ENCODE measurements at places on chromosomes 2 and 18.

- no peak for DNase-seq
These were observed 38.2 kb downstream of the EFEMP1 start for GRCh38 chr2:55885127-55885943.

DNA sequence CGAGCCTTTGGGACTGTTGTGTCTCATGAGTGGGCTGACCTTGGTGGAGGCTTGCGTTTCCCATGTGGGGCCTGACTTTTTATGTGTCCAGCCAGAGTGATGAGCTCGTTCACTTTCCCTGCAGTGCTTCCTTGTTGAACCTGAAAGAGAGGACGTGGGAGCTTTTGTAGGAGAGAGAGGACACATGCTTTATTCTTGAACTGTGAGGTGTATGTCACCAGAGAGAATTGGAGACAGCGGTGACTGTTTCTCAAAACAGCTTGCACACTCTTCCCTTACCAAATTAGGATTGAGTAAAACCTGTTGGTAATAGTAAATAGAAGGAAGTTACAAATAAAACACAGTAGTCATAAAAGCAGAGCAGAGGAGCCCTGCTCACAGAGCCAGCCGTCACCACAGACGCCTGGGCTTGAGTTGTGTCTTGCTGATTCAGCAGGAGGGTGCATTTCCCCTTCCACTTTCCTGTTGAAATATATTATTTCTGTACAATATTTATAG, 60.7 kb downstream of the INPP4A start:
- no peak for DNase-seq

- DNase-seq, result no peak
These were observed 260.7 kb downstream of the FHOD3 start for GRCh38 chr18:36558234-36558633.

DNA sequence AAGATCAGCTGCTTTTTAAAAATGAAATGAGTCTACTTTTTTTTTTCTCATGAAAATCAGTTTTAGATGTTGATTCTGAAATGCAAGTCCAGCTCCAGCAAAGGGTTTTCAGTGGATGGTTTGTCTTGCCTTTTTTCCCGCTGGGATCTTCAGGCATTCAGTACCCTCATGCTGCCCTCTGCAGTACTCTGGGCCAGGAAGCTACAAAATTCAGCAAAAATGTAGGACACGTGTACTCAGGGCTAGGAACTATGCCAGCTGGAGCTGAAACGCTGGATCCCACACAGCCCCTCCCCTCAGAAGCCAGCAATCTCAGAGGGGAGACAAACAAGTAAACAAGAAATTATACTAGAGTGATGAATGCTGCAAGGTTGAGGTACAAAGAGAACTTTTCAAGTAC, 97.3 kb downstream of the MMADHC start:
- no peak for DNase-seq

DNA sequence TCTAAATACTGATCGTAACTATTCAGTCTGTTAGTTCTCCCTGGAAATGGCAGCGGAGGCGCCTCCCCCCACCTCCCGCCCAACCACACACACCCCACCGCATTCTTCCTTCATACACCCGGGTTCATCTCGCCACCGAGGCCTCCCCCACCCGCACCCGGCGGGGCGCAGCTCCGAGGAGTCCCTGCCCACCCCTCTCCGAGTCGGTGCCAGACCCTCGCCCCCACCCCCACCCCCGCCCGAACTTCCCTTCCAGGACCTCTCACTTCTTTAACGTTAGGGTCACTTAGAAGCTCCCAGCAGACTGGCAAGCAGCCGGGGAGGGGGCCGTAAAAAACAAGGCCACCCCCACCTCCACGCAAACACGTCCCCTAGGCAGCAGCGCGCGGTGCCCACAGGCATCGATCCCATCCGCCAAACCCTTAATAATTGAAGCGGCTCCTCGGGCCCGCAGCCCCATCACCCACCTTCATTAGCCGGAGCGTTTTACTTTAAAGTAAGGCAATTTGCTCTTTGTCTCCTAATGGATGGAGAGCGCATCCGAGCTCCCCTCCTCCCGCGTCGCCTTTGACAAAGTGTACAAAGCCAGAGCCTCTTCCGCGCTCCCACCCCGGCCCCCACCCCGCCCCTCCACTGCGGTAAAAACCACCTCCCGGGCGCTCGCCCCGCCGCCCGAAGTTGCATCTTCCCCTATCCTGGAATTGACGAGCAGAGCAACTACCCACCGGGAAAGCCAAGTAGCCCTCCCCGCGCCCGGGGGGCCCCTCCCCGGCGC, 624 bp downstream of the ZNF516 start:
- no peak for DNase-seq

- DNase-seq, result no peak
These were observed 153.5 kb downstream of the AGPS start for GRCh38 chr2:177545981-177546585.

DNA sequence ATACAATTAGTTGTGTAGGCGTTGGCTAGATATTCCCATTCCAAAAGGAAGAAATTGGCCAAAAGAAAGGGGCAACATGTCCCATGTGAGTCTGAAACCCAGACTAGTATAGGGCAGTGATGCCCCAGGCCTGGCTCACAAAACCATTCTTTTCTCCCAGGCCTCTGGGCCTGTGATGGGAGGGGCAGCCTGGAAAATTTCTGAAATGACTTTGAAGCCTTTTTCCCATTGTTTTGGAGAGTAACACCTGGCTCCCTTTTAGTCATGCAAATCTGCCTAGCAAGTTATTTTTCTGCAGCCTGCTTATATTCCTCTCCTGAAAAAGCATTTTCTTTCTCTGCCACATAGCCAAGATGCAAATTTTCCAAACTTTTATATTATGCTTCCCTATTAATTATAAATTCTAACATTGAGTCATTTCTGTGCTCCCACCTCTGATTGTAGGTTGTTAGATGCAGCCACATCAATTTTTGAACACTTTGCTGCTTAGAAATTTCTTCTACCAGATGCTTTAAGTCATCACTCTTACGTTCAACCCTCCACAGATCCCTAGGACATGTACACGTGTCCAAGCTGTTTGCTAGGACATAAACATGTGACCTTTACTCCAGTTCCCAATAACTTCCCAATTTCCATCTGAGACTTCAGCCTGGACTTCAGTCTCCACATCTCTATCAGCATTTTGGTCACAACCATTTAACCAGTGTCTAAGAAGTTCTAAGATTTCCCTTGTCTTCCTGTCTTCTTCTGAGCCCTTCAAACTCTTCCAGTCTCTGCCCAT, 76.1 kb upstream of the MC4R start:
- DNase-seq, result no peak

GRCh38 chr18:56202678-56203077, 435.7 kb downstream of the TXNL1 start:
- DNase-seq, result no peak

DNA sequence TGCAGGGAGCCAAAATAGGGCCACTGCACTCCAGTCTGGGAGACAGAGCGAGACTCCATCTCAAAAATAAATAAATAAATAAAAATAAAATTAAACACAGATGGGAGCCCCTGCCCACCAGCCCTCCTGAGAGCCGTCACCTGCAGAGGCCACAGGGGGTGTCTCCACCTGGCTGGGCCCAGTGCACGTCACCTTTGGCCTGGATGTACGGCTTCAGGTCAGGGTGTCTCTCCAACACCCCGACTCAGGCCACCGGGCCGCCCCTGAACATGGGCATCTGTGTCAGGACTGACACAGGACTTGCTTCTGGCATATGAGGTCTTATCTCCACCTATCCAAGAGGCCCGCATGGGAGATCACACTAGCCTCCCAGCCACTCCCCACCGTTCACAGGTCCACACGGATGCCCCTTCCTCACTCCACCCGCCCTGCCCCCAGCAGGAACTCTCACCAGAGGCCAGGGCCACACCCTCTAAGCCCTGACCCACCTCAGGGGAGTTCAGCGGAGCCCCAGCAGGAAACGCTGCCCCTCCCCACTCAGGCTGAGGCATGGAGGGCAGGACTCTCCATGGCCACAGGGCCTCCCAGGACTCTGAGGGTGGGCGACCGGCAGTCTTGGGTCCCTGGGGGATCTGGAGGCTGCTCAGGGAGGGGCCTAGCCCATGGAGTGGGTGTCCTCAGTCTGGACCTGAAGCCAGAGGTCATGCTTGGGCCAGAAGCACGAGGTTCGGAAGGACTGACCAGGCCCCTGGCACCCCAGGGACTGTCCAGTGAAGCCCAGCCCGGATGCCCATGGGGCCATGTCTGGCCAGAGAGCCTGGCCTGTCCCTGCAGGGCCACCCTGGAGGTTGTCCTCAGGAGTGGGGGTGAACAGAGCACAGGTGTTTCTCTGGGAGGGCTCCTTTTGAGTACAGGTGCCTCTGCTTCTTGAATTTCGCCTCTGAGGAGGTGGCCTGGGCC, 1.6 kb upstream of the CROCC2 start:
- DNase-seq, result no peak

DNA sequence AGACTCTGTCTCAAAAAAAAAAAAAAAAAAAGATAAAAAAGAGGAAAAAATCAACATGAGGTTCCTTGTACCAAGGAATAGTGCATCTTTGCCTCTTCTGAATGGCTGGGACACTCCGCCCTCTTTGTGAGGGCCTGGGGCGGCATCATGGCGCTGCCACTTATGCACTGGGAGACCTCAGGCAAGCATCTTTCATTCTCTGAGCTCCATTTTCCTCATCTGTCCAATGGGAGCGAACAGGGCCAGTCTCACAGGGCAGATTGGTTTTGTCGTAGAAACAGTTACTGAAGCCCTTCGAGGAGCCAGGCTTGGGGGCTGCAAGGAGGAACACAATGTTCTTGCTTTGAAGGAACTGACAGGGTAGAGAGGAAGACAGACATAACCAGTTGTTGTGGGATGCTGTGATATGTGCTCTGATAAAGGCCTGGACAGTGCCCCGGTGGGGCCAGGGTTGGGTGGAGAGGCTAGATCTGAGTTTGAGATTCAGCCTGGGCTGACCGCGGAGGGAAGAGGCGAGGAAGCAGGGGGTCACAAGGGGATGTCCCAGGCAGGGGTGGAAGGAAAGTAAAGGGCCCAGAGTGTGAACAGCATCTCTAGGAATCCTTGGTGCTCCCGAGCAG, 14.1 kb downstream of the ZFP36L2 start:
- DNase-seq, result no peak

DNA sequence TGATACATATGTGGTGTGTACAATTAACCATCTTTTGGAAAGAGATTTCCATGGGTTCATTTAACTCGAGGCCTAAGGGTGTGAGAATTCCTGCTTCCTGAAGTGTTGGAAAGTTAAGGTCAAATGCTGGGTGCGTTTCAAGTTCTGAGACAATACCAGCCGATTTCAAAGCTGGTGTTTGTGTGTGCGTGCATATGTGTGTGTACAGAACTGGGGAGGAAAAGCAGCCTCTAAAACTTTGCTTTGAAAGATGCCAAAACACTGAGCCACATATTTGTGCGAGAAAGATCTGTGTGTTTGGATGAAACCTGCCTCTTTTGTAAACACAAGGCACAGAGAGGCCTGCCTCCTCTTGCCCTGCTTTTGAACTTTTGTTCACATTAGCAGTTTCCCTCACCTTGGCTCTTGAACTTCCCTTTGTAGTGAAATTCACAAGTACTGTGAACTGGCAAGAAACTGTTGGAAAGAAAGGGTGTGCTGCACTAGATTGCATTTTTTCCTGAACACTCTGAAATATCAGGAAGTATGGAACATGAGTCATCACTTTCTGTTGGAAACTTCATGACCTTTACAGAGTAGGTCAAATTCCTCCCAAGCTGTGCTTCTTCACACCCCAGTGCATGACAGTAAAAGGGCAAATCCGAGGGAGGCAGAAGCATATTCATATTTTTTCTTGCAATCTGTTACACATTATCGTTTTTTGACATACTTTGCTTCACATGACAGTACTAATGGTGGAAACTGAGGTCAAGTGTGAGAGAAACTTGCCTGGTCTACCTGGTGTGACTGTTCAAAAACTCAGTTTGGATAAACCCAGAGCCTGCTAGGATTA, 20.0 kb upstream of the CAVIN2 start:
- DNase-seq, result no peak

DNA sequence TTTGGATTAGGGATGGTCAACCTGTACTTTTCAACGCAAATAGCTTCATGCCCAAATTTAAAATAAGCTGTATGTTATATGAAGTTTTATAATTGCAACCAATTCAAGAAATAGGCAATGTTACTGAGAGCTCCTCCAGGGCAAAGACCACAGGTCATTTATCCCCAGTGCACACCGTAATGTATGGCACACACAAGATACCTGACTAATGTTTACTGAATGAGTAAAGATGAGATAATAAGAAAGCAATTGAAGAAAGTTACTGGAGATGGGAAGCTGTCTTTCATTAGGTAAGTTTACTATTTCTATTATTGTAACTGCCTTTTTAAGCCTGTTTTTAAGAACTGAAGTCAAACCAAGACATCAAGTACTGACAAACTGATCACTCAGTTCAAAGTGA, 184.5 kb upstream of the VRK2 start:
- no peak for DNase-seq

DNA sequence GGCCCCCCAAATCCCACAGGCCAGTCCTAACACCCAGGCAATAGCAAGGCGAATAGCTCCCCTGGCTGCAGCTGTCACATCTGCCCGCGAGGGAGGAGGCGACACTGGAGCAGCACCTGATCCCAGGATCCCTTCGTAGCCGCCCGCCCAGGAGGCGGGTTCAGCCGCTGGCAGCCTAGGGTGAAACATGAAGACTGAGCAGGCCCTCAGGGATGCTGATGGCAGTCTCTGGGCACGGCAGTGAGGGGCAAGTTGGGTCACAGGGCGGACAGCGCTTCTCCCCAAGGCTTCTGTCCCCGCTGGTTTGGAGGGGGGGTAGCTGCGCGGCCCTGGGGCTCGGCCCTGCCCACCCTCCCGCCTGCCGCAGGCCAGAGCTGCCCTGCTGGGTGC, 1.9 kb downstream of the DNMT3A start:
- DNase-seq, result no peak

DNA sequence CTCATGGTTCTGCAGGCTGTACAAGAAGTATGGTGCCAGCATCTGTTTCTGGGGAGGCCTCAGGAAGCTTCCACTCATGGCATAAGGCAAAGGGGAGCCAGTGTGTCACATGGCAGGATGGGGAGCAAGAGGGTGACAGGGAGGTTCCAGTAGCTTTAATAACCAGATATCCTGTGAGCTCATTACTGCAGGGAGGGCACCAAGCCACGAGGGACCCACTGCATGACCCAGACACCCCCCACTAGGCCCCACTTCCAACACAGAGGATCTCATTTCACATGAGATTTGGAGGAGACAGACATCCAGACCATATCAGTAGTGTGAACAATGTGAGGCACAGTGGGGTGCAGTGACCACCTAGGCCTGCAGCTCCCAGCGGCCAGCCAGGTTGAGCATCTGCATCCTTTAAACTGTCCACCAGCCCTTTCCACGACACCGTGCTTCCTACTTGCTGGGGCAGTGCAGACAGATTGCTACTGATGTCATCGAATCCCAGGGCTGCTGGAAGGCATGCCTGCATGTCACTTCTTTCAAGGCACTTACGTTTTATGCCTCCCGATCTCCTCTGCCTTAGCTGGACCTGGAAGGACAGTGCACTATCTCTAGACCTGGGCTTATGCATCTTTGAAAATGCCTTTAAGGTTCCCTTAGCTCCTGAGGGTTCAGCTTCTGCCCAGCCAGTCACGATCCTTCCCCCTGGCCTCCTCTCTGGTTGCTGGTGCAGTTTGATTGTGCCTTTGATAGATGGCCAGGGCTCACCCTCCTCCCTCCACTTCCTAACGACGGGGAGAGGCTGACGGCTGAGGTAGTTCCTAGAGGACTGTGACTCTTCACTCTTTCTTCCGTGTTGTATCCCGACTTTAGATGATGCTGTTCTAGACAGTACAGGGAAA, 174.3 kb downstream of the FAM210A start:
- no peak for DNase-seq

- DNase-seq, result no peak
These were observed 109.6 kb upstream of the CYRIA start for GRCh38 chr2:16774980-16775898.

GRCh38 chr2:122191331-122191730, 435.9 kb downstream of the TSN start:
- DNase-seq, result no peak

Data from GM12892 (cell line).